ENCODE measurements at places on chromosomes 13 and 19.

DNA sequence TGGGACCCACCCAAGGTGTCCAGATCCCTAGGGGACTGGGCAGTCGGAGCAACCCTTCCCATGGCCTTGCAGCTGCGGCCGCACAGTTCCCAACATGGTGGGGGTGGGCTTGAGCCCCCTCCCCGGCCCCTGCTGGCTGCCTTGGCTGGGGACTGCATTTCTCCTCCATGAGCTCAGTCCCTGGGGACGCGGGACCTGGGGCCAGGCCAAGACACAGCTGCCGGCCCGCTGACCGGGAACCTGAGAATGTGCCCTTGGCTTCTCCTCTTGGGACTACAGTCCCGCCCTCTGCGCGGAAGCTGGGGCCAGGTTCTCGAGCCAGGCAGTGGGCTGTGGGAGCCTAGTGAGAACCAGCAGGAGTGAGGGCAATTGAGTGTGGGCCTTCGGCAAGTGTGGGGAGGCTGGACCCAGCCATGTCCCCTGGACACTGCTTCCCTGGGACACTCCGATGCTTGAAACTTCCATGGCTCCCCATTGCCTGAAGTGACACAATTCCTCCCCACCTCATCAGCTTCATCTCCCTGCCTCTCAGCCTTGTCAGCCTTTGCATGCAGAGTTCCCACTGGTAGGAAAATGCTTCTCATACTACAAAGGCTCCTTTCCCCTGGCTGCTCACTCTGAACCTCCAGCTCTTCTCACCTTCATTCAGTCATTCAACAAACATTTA, 13.1 kb upstream of the NOTCH3 start:
- peak; percentile 46 for DNase-seq

DNA sequence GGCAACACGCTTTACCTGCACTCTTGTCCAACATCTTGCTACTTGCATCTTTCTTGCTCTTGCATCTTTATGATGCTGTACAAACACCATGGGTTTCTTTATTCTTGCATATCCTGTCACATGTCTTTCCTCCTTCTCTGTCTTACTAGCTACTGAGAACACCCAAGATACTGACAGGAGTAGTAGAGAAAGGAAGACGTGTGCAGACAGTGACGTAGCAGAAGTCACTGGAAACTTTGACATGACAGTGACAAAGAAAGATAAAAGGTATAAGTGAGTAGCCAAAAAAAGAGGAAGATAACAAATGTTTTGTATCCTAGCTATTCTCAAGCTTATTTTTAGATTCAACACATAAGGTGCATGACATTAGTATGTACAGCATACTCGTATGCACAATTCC, 34.2 kb downstream of the TRPC4 start:
- DNase-seq = no peak

DNA sequence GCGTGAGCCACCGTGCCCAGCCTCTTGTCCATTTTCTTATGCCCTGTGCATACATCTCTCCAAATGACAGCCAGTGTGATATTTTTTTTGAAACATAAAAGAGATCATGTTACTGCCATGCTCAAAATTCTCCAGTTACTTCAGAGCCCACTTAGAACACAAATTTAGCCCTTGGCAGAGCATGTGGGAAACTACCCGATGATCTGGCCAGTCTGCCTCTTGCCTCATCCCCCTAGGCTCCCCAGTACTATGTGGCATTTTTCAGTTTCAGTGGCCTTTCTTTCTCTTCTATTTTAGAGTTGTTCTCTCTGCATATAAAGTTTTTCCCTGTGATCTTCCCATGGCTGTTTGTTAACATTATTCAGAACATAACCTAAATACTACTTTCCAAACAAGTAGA, 323.0 kb downstream of the GPC5 start:
- no peak for DNase-seq

GRCh38 chr19:45514376-45515051, 7.2 kb downstream of the VASP start:
- DNase-seq = no peak

GRCh38 chr19:46530636-46531035, 35.0 kb upstream of the PNMA8B start:
- no peak for DNase-seq

DNA sequence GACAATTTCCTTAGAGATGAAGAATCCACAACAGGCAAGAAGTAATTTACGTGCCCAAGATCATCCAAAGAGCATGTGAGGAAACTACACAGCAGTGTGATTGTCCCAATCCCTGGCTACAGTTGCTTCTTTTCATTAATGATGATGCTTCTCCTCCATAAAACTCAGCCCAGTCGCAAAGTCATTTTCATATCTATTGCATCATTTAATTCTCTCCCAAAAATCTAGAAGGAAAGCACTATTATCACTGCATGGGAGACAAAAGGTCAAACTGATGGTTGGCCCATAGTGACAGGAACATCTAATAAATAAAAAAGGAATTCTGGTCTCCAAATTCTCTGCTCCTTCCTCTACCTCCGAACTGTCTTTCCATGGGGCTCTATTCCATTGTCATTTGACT, 103.5 kb upstream of the SERP2 start:
- no peak for DNase-seq

DNA sequence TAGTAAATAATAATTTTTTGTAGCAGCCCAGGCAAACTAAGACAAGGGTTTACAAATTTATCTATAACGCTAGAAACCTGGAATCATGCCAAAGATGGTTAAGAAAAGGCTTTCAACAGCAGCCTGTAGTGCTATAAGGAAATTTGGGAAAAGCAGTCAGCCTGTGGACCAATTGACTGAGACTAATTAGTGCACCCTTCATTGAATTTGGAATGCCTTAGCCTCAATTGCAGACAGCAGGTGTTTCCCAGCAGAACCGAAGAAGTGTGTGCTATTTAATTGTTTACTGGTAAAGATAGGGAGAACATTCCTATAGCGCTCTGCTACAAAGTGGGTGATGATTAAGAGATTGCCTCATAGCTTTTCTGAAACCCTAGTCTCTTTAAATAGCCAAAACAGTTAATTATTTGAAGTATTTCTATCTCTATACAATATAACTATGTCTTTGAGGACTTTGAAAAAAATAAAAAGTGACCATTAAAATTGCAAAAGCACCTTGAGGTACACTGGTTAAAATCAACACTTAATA, 1884.3 kb upstream of the PCDH20 start:
- DNase-seq = no peak

DNA sequence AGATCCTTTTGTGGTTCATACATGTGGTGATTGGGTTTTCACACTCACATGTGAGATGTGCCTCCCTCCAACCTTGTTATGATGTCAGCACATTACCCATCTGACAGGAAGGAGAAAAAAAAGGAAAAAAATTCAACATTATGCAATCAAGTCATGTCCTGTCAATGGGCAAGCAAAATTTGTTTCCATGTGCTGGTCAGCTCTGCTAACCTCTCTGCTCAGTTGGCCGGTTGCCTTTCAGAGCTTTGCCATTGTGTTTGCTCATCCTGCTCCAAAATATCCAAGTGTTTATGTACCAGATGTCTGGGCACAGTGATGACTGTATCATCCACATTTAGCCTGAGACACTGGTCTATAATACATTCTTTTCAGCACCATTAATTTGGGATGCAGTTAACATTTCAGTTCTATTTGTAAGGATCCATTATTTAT, 27.0 kb upstream of the METTL21C start:
- DNase-seq = no peak

DNA sequence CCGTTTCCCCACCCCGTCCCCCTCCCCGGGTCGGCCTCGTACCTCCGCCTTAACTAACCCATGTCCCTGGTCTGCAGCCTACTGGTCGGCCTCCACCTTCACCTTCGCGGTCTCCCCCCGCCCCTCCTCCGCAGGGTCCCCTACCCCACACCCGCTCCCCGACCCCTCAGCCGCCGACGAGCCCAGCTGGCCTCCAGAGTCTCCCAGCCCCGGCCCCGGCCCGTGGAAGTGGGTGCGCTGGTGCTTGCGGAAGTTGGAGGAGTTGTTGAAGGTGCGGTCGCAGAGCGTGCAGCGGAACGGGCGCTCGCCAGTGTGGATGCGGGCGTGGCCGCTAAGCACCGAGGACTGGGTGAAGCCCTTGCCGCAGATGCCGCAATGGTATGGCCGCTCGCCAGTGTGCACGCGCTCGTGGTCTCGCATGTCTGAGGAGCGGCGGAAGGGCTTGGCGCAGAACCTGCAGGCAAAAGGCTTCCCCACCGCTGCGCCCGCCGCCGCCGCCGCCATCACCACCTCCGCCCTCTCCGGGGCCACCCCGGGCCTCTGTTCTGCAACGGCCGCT, 2.6 kb downstream of the ZNF784 start:
- DNase-seq = no peak

DNA sequence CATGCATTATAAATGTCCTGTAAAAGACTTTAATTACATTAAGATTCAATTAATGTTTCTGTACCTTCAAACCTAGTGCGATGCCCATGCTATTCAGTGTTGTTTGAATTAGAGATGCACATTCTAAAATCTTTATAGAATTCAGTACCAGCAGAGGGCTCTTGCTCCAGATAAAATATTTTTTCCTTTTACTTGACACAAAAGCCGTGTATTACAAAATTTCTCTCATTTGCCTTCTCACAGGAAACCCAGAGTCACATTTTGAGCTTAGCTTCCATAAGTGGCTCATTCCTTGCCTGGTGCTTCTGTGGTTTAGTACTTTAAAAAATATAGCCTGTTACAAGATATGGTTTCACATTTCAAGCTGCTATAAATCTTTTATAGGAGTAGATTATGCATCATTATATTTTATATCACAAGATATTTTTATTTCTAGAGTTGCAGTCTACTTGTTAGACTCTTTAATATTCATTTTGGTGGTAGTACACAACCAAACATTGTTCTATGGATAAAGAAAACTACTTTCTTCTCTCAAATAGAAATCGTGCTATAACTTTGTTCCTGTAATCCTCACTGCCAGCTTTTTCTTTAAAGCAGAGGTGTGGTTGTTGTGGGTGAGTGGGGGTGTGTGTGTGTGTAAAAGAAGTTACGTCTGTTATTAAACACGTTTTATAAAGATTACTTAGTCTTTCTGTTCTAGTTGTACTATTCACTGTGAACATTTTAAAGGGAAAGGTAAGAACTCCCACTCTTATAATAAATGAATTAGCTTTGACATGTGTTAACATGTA, 101.4 kb downstream of the RNF17 start:
- no peak for DNase-seq

GRCh38 chr19:46623915-46624502, 880 bp downstream of the PTGIR start:
- DNase-seq = no peak

DNA sequence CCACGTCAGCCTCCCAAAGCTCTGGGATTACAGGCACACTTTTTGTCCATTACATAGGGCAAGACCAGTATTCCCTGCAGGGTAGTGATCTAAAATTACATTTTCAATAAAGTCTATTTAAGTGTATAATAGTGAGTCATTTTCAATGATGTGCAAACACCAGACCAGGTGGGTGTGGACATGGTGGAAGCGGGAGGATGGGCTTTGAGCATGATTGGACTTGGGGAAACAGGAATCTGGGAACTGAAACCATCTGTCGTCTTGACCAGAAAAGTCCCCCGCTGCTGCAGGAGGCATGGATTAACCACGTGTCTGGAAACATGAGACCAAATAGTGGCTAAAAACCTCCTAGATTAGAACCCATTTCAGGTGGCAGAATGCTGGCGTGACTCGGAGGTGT, 4.9 kb downstream of the FXYD3 start:
- DNase-seq = no peak

GRCh38 chr19:35155441-35155840, 906 bp downstream of the FXYD5 start:
- DNase-seq = no peak

DNA sequence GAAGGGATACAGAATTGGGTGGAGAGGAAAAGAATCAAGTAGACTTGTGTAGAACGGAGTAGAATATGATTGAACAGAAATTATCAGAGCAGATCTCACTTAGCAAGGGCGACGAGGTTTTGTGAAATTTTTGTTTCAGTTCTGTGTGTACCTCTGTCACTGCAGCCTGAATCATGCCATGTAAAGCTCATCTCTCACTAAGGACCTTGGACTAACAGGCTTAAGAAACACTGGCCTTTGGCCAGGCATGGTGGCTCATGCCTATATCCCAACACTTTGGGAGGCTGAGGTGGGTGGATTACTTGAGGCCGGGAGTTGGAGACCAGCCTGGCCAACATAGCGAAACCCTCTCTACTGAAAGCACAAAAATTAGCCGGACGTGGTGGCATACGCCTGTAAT, 62.6 kb downstream of the MYH14 start:
- DNase-seq = no peak

DNA sequence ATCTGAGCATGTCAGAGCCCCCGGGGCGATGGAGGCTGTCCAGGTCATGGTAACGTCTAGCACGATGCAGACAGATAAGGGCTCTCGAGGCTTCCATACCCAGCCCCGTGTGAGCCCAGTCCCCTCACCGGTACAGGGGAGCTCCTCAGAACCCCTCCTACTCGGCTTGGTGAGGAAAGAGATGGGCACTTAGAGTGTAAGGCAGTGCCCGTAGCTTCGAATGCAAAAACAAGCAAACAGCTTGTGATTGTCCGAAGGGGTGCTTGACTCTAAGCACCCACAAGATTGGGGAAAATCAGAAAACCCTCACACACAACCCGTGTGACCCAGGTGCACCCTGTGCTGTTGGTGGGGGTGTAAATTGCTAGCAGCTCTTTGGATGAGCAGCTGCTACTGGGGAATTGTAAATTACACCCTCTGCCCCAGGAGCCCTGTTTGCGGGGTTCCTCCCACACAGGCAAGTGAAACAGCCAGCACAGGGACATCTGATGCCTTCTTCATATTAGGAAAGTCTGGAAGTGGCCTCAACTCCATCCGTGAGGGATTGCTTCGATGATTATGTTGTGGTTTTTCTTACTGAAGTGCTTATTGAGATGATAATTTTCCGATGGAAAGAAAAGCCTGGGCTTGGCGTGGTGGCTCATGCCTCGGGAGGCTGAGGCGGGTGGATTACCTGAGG, 918 bp upstream of the PSPN start:
- DNase-seq = no peak

DNA sequence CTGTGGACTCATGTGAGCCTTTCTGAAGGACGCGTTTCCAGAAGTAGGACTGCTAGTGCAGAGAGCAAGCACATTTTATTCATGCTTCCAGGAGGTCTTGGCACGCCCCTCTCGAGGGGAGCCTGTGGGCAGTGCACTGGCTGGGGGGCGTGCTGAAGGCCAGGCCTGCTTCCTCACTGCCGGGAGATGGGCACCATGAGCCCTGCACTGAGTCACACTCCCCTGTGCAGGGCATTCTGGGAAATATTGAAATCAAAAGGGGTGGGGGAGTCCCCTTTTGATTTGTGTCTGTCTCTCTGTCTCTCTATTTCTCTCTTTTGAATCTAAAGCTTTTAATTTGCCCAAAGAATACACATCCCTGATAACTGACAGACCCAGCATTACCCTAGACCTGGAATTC, 34.0 kb downstream of the DPF1 start:
- no peak for DNase-seq

GRCh38 chr13:101712026-101712348, 259.5 kb downstream of the ITGBL1 start:
- no peak for DNase-seq

GRCh38 chr13:41053384-41053826, 7.9 kb upstream of the WBP4 start:
- DNase-seq = no peak

- no peak for DNase-seq
Measured at GRCh38 chr19:21705393-21705792, 62.0 kb downstream of the ZNF100 start.

GRCh38 chr13:110348309-110349105, 41.4 kb downstream of the COL4A2 start:
- no peak for DNase-seq
